Dorsolateral prefrontal cortex (tissue), 122 donors: ENCODE measurements at places on chromosomes 6 and 20. TPM values are rescaled to one million over a fixed set of nuclear protein-coding genes. Genes with fewer than 3 reads are reported as not detected.

Gene PTCRA
- total RNA-seq: not detected

Gene ADAM33
- total RNA-seq: 5.8 TPM

Gene TENT5A
- total RNA-seq: 1.5 TPM

Gene ANGPT4
- total RNA-seq: 0.28 TPM

Gene GTSF1L
- total RNA-seq: not detected

Gene SNAI1
- total RNA-seq: 0.42 TPM
